Activated CD4-positive, alpha-beta T cell treated with anti-CD3 and anti-CD28 coated beads, Interleukin-2, amount 10 ng/mL, durations not matched to agents 7 days and 5 days (primary cell): ENCODE measurements at places on chromosomes 6 and 20. TPM values are rescaled to one million over a fixed set of nuclear protein-coding genes. Genes with fewer than 3 reads are reported as not detected.

Gene CASS4
- 8.6 TPM for total RNA-seq

Gene FRK
- total RNA-seq = 0.02 TPM

Gene FAM135A
- 6.7 TPM for total RNA-seq

Gene CDK5RAP1
- 33.1 TPM for total RNA-seq
